ENCODE measurements at places on chromosomes 3 and 15.
A peak's percentile ranks its signal among the peaks of the same experiment; 100 is the strongest.

DNA sequence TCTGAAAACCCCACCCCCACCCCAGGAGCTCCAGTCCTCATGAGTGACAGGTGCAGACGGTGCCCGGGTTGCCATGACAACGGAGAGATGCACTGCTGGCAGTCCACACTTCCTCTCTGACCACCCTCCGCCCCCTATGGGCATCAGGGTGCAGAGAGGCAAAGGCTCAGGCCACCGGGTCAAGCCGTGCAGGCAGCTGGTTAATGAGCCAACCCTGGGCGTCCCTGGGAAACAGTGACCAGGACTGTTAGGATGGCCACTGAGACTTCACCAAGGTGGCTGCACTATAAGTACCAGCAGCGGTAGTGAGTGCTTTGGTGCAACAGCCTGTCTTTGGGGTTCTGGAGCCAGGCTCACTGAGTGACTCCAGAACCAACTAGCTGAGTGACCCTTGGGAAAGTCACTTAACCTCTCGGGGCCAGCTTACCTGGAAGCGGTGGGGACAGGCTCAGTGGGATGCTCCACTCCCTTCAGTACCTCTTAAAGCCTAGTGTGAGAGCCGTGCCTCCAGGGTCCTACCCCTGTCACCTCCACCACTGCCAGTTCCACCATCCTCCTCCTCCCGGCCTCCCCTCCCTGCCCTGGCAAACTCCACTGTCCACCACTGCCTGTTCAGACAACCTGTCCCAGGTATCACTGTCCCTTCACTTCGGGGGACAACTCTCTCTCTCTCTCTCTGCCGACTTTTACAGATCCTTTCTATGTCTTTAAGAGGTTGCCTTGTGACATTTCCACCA is 121.0 kb upstream of the PRR20G start:
- DNase-seq: no peak

DNA sequence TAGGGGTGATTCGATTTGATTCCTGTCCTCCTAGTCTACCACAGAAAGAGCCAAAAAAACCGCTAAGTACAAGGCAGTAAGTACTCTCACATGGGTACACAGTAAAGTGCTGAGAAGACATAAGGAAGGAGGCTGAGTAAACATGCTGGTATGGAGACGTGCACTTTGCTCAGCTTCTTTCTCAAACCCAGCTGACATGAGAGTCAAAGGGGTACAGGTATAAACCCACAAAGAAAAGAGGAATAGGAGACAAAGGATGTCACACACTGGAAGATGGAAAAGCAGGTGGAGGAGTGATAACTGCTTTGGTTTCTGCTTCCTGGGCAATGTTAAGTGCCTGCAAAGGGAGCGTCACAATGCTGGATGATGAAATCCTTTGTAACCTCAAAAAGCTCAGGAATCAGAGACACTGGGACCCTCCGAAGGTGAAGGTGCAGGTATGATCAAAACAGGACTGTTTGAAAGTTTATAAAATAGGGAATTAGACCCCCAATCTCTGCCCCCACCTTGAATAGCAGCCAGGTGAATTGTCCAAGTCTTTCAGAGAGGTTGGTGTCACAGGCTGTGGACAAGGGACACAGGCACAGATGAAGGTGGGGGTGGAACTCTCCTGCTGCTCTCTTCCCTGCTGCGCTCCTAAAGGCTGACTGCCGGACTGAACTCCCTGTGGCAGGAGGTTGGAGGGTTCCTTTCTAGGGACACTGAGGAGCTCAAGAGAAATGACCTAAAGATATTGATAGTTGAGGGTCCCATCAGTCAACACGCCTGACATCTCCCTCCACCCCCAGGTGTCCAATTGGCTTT is 101.8 kb downstream of the RAB11A start:
- no peak for DNase-seq

GRCh38 chr3:170258105-170258487 is 35.9 kb downstream of the PRKCI start:
- DNase-seq: no peak

DNA sequence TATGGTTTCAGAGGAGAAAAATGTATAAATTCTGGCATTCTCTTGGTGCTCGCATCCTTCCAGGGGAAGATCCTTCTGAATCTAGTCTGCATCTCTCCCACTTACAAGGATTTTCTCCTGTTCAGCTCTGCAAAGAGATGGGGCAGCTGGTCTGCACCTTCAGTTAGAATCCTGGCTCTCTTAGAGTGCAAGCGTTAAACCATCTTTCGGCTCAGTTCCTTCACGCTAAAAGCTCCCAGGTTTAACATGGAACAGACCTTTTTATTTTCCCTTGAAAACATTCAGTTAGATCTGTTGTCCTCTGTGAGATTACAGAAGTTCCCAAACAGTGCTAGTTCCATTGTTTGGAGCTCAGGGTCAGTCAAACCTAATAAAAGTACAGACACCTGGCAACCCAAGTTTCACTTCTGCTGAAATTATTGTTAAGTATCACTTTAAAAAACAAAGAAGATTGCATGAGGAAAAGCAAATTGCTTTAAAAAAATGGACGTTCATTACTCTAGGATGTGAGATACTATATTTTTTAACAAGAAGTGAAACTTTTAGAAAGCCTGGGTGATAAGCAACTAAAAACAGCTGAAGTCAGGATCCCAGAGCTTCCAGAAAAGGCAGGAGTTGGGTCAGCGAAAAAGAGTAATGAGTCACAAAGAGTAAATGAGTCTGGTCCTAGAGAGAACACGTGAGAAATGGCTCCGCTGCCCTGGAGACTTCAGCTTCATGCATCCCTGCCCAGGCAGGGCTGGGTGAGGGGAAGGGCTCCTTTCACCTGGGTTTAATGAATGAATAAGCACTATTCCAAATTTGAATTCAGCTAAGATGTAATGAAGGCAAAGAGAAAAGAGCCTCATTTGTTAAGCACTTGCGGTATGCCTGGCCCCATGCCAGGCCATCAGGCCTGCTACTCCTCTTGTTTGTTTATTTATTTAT is 63.3 kb downstream of the ABTB1 start:
- no peak for DNase-seq

DNA sequence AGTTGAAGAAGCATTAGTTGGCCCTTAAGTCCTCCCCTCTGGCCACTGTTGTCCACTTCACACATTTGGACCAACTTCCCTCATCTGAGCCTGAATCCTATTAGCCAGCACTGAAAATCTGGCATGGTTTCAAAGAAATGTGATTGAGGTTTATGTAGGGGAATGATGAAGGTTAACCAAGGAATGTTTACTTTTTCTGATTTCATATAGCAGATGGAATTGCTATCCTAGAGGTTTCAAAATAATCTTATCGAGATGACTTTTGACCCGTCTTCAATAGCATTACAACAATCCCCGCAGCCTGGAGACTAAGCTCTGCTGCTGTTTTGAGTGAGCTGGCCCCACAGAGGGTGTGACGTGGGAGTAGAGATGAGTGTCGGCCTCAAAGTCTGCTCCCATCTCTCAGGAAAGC is 200.8 kb upstream of the IL12A start:
- DNase-seq: no peak

DNA sequence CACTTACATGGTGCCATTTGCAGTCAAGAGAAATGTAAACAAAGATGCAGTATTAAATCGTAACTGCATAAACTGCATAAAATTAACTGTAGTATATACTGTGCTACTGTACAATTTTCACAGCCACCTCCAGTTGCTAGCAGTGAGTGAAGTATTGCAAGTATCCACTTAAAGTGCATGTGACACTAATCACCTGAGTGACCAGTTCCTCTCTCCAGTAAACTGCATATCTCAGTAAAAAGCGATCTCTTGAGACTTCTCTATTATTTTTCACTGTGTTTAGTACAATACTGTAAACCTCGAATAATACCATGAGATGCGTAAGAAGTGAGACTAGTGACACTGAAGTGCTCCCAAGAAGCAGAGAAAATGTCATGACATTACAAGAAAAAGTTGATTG is 111.7 kb upstream of the PLXND1 start:
- no peak for DNase-seq

GRCh38 chr15:95646484-95647273 is 683.8 kb upstream of the NR2F2 start:
- no peak for DNase-seq

GRCh38 chr15:89075101-89075640 is 13.1 kb upstream of the ABHD2 start:
- no peak for DNase-seq

GRCh38 chr15:34818526-34818925 is 23.2 kb upstream of the ACTC1 start:
- no peak for DNase-seq

DNA sequence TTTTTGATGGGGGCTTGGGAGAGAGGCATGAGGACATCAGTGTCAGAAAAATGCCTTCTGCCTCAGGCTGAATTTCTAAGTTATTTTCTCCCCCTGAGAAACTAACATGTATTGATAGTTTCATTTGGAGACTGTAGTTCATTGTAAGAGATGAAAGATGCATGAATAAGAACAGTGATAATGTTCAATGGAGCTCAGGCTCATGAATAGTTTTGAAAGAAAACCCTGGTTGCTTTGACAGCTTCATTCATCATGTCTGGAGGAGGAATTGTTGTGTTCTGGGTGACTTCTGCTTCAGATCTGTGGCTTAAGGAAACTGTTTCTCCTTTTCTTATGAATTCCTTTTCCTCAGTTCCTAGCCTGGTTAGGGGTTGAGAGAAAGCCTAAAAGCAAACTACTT is 204.0 kb upstream of the LRRC3B start:
- DNase-seq: no peak

DNA sequence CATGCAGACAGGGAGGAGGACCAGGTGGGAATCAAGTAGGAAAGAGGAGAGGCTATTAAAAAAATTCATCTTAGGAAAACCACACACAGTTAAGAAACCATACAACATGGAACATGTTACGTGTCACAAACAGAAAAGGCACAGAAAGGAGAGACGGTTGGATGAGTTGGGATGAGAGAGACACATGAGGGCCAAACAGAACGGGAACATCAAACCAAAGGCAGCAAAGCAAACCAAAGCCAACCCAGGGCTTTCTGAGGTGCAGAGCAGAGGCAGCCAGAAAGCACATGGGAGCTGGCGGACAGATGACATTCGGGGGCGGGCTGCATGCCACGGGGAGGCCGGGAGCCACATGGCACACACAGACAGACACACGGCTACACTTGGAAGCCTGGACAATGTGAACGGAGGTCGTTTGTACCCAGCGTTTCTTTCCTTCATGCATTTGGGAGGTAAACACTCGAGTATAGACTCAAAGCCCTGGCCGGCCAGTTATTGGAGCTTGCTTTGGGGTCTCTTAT is 8.6 kb upstream of the SEC13 start:
- no peak for DNase-seq

DNA sequence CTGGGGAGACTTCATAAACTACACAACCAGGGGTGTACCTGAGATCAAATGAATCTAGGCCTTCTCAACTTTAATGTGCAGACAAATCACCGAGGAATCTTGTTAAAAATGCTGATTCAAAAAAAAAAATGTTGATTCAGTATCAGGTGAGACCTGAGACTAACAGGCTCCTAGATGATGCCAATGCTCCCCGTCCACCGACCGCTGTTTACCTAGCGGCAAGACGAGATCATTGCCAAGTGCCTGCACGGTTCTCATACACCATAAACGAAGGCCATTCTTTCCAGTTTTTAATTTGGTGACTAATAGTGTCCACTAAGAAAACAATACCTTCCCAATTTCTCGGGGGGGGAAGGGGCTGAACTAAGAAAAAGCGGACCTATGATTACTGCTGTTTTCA is 2.5 kb upstream of the FSIP1 start:
- no peak for DNase-seq

- no peak for DNase-seq
Observed at GRCh38 chr3:5644773-5645670, 457.5 kb downstream of the EDEM1 start.

- no peak for DNase-seq
Observed at GRCh38 chr3:57796261-57796660, 40.2 kb downstream of the SLMAP start.

- no peak for DNase-seq
Observed at GRCh38 chr3:8279476-8279875, 222.1 kb upstream of the LMCD1 start.

GRCh38 chr3:195788711-195789581 is 22.8 kb downstream of the MUC4 start:
- DNase-seq: no peak

DNA sequence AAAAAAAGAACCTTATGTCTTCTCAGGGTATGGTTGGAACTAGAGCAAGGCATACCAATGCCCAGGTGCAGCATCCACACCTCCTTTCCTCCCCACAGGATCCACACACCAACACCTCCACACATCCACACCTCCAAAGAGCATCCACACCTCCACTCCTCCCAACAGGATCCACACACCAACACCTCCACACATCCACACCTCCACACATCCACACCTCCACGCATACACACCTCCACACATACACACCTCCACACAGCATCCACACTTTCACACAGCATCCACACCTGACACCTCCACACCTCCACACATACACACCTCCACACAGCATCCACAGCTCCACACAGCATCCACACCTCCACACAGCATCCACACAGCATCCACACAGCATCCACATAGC is 5.3 kb downstream of the MESP1 start:
- no peak for DNase-seq

- peak; percentile 3 for DNase-seq
Observed at GRCh38 chr3:65439641-65440284, 599.0 kb downstream of the MAGI1 start.

DNA sequence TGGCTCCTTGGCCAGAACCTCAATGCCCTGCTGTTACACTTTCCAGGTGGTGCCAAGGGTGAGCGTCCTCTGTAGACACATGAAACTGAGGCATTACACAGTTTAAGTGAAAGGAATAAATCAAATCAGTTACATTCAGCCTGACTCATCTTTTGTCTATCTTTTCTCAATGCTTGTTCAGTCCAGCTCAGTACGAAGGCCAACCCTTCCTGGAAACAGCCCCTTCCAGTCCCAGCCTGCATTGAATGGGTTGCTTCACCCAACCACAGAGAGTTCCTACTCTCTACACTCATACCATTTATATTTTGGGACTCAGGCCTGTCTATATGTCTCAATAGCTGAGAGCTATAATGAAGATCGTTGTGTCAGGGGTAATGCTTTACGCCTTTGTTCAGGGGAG is 363.6 kb downstream of the RORA start:
- DNase-seq: no peak

DNA sequence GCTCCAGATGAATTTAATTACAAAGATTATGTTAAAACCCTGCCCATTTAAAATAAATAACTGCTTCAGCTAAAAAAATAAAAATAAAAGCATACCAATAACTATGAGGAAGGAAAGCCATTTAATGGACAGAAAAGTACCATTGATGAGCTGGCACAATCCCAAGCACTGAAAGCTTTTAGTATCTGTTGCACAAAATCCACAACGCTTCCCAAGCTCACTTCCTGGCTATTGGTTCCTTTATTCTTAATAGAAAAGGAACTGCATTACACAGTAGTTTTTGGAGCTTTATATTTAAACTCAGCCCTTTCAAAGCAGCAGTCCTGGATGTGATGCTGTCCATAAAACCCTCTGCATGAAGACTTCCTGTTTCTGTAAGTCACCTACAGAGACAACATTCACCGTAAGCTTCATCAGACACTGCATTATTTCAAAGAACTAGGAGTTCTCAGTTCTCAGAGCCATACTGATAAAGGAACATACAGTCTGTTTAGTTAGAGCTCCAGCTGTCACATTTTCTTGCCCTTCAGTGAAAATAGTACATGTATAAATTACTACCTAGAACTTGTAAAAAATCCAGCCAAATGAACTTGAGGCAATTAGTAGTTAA is 81.5 kb downstream of the CSNK1G1 start:
- DNase-seq: no peak

All from SHP77 treated with DMSO at 0.1 percent for 48 hours (cell line).